ENCODE measurements at places on chromosomes 4 and X.

GRCh38 chr4:177441061-177441802 lies 1.0 kb downstream of the AGA start:
- no peak for DNase-seq

DNA sequence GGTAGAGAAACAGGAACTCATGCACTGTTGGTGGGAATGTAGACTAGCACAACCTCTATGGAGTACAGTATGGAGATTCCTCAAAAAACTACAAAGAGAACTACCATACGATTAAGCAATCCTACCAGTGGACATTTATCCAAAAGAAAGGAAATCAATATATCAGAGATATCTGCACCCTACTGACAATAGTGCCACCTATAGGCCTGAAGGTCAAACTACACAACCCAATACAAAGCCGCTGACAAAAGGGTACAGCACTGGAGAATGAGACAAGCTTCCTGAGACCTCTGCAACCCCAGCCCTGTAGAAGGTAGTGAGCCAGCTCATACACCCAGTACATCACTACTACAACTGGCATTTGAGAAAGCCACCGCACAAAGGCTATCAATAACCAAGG lies 67.1 kb downstream of the CBR4 start:
- no peak for DNase-seq

DNA sequence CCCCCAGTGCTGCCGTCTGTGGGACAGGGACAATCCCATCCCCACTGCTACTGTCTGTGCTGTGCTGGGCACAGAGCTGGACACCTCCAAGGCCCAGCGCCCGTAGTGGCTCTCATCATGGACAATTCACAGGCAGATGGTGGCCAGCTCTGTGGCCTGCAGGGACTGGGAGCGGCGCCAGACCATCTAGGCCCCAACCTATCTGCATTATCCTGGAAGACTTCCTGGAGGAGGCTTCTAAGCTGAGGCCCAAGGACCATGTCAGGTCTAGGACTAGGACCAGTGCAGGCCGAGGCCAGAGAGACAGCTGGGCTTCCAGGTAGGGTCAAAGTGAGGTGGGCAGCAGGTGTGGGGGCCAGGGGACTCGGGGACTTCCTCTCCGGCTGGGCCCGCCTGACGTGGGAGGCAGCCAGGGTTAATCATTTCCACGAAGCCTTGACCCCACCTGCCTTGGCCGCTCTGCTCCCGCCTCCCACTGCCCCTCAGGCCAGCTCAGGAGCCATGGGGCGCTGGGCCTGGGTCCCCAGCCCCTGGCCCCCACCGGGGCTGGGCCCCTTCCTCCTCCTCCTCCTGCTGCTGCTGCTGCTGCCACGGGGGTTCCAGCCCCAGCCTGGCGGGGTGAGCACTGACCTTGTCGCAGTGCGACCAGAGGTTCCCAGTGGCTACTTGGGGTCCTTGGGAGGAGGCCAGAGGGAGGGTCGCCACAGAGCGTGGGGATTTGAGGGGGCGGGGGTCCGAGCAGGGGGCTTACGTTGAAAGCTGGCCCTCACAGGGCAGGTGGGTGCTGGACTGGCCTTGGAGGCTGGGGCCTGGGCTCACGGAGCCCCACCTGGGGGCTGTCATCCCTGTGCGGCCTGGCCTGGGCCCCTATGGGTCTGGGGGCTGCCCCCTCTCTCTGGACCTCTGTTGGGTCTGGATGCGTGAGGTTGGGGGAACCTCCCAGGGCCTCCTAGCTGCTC lies at the start of gene HGFAC:
HGFAC (plus strand) TSS at position 468 of the 959 bp plus-strand sequence; CDS start at position 502, 34 bp downstream.
- DNase-seq = no peak

DNA sequence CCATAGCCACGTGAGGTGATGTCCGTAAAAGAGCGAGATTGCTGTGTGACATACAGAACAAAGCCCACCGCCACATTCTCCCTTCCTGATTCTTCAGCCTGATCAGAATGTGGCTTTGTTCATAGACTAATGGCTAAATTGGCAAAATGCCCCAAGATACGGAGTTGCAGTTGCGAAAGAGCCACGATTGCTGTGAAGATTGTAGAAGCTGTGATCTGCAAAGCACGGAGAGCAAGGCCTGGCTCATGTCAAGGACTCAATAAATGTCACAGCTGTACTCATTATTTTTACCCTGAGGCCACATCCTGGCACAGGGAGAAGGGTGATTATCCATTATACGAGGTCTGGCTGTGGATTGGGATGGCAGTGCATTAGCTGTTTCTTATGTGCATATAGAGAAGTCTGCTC lies 34.2 kb downstream of the ARSD start:
- no peak for DNase-seq

DNA sequence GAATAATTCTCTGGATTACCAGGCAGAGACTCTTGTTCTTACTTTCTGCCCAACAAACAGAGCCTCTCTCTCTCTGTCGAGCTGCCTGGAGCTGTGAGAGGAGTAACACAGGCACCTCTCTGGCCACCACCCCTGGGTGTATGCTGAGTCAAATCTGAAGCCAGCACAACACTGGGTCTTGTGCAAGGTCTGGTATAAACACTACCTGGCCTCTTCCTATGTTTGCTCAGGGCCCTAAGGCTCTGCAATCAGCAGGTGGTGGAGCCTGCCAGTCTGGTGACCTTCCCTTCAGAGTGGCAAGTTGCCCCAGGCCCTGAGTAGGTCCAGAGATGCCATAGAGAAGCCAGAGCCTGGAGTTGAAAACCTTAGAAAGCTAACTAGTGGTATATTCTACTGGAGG lies 139.9 kb downstream of the CPXCR1 start:
- no peak for DNase-seq

DNA sequence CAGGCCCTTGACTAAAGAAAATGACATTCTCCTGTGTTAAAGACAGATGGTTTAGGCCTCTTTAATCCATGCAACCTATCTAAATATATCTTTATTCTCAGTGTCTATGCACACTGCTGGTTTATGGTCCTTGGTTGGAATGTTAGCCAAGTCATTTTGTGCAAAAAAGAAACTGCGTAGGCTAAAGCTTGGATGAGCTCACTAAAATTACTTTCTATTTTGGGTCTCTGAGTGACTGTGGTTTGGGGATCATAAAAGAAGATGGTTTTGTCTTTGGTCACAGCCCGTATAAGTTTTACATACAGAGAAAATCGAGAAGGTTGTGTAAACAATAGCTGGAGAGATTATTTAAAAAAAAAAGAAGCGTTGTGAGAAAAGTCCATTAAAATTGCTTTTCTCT lies 443.6 kb downstream of the UBE2NL start:
- DNase-seq = no peak

DNA sequence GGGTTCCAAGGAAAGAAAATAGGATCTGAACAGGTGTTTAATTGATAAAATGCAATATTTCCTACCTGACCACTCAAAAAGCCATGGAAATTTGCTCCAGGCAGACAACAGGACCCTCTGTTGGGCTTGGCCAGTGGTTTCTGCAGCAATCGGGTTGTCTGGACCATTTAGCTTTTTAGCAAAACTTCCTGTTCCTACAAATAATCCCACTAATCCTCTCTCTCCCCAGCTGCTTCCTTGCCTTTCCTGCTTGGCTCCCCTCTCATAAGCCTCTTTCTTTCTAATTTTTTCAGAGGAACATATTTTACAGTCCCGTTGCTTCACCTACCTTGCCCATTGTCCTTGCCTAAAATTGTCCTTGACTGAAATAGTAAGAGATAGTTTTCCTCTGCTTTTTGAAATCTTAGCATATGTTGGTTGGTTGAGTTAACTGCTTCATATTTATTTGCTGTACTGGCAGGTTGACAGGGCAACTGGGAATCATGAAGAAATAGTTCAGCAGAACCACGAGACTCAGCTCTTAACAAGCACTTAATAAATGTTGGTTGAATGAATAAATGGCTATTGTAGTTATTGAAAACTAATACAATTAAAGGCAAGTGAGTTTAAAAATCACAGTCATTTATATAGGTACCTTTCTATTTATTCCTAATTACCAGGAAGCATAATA lies 259.8 kb downstream of the KCNIP4 start:
- no peak for DNase-seq

- DNase-seq = no peak
These were observed 168.7 kb downstream of the PRDM5 start for GRCh38 chr4:120753854-120754253.

- DNase-seq = no peak
These were observed 113.3 kb downstream of the EFNB1 start for GRCh38 chrX:68942104-68942503.

DNA sequence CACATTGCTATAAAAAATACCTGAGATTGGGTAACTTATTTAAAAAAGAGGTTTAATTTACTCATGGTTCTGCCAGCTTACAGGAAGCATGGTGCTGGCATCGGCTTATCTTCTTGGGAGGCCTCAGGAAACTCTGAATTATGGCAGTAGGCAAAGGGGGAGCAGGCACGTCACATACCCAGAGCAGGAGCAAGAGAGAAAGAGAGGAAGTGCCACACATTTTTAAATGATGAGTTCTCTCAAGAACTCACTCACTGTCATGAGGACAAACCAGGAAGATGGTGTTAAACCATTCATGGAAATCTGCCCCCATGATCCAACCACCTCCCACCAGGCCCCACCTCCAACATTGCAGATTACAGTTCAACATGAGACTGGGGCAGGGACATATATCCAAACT lies 10.0 kb upstream of the AFF1 start:
- DNase-seq = no peak

- DNase-seq = no peak
These were observed 52.7 kb downstream of the TBC1D9 start for GRCh38 chr4:140703463-140703862.

DNA sequence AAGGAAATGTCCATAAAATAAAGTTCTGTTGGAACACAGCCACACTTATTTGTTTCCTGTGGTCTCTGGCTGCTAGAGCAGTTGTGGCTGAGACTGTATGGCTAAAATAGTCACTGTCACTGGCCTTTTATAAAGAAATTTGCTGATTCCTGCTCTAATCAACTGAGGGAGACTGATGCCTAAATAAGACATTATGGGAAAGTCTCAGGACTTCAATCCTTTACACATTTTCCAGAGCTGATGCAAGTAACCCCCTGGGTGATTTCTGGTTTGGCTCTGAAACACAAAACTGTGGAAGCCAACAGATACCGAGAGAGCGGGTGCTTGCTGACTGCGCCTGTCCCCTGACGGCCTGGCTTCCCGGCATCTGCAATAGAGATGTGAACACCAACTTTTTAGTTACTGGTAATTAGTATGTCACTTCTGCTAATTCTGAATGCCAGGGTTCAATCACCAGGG lies 64.0 kb downstream of the POLR2B start:
- no peak for DNase-seq

GRCh38 chrX:24243188-24243587 lies 70.7 kb downstream of the SUPT20HL2 start:
- no peak for DNase-seq

- no peak for DNase-seq
These were observed 24.2 kb downstream of the CHST7 start for GRCh38 chrX:46597771-46598170.

DNA sequence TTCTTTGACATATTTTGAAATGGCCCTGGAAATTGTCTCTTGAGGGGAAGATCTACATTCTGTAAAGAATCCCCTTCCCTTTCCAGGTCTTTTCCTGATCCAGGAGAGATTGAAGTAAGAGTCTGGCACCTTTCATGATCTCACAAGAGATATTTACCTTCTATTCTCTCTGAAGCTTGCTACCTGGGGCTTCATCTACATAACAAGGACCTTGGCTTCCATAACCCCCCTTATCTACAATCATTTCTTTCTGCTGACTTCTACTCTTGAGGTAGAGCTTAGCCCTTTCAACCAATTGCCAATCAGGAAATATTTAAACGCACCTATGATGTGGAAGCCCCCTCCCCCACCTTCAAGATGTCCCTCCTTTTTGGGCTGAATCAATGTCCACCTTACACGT lies 383.7 kb upstream of the MAGEB18 start:
- no peak for DNase-seq

GRCh38 chrX:145792281-145792680 lies 25.3 kb upstream of the SLITRK2 start:
- DNase-seq = no peak

DNA sequence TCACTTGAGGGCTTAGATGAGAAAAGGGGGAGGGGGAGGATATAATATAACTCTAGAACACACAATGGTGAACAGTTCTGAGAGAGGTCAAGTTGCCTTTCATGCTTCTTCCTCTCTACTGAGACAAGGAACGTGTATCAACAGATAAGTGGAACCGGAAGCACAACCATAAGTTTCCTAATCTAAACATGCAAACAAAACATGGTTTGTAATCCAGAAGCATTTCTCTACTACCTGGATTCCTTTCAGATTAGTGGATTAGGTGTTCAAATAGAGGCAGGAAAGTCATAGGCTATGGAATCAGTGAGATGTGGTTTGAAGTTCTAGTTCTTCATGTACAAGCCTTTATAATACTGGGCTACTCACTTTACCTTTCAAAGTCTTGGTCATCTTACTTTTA lies 460.6 kb downstream of the IDS start:
- DNase-seq = no peak

DNA sequence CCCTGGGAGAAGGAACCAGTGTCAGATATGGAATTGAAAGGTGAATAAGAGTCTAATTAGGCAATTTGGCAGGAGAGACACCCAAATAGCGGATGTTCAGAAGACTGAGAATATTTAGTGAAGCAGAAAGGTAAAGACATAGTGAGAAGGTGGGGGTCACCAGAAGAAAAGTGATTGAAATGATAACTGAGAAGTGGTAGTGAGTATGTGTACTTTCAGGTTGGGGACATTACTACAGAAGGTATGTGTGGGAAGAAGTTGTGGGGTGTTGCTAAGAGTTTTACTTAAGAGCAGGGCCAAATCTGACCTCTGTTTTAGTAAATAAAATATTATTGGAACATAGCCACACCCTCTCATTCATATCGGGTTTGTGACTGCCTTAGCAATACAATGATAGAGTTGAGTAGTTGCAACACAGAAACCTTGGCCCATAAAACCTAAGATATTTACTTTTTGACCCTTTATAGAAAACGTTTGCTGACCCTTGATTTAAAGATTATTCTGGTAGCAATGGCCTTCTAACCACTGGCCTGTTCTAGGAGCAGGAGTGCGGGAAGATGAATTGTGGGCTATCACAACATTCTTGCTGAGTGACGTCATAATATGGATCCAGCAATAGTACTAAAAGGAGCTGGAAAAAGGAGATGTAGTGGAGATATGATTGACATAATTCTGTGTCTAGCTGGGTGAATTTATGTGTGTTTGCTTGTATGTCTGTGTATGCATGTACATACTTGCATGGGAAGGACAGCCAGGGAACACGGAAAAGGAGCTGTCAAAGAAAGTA lies 115.3 kb downstream of the HS3ST1 start:
- no peak for DNase-seq

DNA sequence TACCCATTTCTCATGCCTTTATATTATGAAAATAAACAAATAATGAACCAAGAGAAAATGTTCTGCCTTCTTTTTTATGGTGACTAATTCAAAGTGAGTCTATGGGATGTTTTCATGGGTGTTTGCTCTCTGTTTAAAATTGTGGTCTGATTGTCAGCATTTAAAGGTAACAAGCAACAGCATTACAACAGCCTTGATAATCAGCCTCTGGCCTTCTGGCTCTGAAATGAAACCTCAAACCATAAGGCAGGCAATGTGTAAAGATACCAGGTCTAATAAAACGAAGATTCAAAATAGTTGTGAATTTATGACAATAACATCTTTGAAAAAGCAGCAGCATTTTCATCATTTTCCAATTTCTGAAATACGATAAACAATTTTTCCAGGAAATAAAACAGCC lies 63.7 kb downstream of the FAM13A start:
- DNase-seq = no peak
